NK-92 treated with Interleukin-12 subunit alpha and Interleukin-12 subunit beta, amount 100 ng/mL, for 24 hours (cell line): ENCODE measurements at places on chromosomes 1 and 21.

DNA sequence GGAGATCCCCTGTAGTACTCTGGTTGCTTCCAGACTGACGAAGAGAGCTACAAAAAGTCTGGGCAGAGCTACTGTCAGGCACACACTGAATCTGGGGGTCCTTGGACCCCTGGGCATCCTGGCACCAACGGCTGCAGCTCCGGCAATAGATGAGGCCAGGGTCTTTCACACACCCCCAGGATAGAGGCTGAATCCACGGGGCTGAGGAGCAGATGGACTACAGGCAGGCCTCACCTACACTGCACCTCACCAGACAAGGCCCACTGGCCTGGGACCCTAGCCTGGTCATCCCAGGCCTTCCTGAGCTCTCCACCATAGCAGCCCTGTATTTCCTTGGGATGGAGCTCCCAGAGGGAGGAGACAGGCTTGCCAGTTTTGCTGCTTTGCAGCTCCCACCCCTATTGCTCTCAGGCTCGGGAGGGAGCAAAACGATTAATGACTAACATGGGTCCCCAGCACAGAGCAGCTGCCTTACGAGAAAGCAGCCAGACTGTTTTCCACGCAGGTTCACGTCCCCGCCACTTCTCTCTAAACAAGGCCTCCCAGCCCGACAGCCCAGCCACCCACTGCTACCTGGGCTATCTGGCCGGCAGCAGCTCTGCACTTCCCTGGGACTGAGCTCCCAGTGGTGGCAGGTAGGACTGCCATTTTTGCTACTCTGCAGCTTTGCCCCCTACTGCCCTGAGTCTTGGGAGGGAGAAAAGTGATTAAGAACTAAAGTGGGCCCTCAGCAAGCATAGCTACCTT is 1022.5 kb upstream of the ADGRL2 start:
- DNase-seq = no peak

GRCh38 chr1:230105754-230106625 is 39.0 kb downstream of the GALNT2 start:
- DNase-seq = no peak

- DNase-seq = no peak
Observed at GRCh38 chr1:15350151-15350550, 59.5 kb upstream of the EFHD2 start.

DNA sequence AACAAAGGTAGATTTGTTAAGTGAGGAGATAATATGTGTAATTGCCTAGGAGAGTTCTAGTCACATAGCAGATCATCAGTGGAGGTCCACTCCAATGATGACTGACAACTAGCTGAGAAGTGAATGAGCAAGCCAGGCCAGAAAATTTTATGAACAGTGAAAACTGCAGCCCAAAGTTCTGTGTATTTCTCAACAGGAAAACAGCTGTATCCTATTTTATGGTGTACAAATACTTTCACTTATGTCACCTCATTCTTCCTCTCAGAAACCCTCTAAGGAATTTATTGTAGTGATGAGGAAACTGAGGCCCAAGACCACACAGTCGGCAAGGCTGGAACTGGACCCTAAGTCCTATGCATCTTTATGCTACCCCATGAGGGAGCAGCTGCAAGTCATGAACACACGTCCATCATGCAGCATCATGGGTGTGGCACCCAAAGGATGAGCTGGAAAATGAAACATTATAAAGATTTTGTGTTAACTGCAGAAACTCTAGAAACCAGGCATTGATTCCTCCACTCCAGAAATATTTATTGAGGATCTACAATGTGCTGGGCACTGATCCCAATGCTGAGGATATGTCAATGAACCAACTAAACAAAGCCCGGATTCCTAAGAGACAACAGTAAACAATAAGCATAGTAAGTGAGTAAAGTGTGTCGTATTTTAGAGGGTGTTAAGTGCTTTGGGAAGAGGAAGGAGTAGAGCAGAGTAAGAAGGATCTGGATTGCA is 99.5 kb upstream of the DUSP10 start:
- DNase-seq = no peak

DNA sequence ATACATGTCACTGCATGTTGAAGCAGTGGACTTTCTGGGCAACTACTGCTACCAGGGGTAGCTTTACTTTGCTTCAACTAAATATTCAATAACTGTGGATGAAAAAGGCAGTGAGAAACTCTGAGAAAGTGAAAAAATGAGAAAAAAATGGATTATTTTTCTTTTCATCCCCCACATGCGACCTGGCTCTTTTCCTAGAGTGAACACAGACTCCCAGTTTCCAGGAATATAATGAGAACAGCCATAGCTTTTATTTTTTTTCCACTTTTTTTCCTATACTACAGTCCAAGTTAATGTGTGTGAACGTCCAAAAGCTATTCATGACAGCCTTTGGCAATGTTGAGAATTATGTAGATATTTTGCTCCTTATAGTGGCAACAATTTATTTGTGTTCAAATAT is 230.4 kb downstream of the DNM3 start:
- DNase-seq = no peak

DNA sequence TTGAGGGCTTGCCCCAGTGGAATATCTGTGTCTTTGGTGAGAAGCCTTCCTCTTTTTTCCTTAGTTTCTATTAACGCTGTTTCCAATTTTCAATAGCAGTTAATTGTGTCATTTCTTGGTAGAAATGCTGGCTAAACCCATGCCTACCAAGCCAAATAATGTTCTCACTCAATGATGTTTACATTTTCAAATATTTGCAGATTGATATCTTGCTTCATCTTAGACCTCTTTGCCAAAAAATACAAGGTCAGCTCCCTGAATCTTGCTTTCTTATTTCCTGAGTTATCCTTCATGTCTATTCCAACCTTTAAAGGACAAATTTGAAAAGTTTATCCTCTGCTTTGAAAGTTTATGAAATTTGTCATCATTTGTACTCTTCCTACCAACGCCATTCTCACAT is 5.1 kb downstream of the KCNJ15 start:
- DNase-seq = no peak

DNA sequence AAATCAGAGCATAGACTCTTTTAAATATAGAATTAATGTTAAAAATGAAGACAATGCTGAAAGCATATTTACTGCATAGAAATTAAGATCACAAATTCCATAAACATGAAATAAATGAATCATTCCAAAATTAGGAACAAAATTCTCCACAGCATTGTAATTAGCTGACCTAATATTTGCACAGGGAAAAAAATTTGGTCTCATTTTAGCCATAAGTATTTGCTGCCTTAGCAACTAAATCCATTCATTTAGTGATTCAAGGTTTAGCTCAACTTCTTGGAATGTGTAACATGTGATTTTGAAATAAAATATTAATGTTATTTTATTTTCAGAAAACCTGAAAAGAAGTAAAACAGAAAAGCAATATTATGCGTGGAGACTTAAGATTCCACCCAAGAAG is 25.5 kb downstream of the ADAMTS5 start:
- no peak for DNase-seq

DNA sequence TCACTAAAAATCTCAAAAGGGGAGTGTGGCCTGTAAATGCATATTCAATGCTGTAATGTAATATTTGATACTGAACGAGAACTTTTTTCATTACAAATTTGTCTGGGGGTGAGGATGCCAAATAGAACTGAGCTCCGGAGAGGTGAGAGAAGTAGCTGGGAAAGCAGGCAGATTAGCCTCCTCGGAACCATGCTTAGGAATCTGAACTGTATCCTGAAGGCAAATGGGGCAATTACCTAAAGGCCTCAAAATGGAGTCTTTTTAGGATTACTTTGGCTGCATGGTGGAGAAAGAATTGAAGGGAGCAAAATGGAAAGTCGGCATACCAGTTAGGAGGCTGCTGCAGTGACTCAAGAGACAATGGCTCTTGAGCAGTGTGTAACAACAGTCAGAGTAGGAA is 178.8 kb downstream of the CDC7 start:
- no peak for DNase-seq

DNA sequence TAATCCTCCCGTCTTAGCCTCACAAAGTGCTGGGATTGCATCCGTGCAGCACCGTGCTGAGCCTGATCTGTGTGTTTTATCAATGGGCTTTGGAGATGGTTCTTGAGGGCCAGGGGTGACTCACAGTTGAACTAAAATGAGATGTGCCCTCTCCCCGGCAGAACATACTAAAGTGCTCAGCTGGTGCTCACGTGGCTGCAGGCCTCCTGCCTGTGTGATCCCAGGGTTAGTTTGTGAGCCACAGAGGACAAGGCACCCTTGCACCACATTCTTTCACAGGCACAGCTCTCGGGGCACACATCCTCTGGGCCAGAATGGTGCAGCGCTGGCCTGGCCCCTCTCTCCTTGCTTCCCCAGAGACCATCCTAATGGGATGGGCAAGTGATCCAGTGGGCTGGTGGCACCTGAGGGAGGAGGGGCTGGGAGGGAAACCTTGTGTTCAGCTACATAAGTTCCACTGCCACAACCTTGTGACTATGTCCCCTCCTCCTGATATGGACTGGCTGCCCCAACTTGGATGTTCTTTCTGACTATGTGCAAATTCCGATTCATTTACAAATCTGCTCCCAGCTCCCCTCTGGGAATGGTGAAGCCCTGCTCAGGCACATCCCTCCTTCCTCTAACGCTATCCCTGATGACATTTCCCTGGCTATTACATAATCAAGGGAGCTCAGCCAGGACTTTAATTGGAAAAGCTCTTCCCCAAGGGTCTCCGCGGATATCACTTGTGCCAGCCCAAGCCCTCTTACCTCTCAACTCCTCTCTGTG is 197.0 kb upstream of the EDN2 start:
- DNase-seq = no peak

GRCh38 chr1:50703240-50703639 is 256.8 kb downstream of the FAF1 start:
- no peak for DNase-seq

DNA sequence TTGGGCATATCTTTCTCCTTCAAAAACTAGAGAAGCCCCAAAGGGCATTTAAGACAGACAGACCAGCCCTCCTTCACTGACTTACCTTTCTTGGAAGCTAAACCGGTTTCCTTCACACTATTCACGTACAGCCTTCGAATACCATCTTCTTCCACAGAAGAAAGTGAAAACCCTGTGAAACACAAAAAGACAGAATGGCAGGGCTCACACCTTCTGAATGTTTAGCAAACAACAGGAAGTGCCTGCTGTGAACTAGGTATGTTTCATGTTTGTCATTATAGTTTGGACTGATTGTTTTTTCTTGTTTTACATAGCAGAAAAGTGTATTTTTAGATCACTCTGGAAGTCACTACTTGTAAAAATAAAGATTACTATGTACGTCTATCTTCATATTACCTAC is 148.6 kb upstream of the KRTAP19-8 start:
- DNase-seq = no peak
